ENCODE measurements at places on chromosomes 6 and 20.

- DNase-seq = no peak
These were observed 62.9 kb downstream of the GTF2H5 start for GRCh38 chr6:158230967-158231550.

GRCh38 chr6:7758456-7758855 is 32.6 kb downstream of the BMP6 start:
- DNase-seq = no peak

- no peak for DNase-seq
These were observed 120.2 kb upstream of the MLN start for GRCh38 chr6:33923857-33924514.

GRCh38 chr6:108650781-108651180 is 90.1 kb downstream of the FOXO3 start:
- no peak for DNase-seq
